ENCODE measurements at places on chromosomes 5 and 9.

DNA sequence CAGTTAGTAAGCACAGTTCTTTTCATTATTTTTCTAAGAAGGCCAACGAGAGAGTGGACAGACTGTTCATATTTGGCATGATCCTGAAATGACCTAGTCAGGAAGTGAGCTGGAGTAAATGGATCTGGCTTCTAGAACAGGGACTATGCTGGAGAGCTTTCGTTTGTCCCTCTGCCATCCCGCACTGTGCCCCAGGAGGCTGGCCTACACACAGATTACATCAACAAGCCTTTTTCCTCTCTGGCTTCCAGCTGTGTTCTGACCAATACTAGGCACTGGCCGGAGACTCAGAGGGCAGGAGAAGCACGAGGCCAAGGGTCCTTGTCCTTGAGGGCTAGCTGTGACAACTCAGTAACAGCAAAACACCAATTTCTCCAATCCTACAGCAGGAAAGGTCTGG lies 127.8 kb downstream of the MED27 start:
- DNase-seq, result no peak

DNA sequence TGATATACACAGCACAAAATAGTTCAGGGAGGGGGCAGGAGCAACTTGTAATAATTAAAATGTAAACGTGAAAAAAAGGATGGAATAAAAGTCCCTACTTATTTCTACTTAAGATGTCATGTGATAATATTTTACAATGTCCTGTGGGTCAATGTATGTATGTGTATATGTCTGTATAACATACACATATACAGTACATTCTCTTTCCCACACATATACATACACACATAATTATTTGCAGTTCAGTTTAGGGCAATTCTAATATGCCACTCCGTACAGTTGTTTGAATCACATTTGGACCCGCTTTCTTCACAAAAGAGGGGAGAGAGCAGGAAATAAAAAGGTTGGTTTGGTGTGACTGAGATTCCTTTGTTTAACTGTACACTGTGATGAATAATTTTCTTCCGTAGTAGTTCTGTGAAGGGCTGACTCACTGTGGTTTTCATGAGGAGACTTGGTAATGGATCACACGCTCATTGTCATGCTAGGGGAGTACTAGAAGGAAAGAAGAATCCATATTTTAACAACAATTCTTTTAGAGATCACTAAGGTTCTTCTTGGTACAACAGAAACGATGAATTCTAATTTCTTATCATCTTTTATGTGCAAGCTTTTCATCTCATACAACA lies 26.2 kb upstream of the ACOT12 start:
- no peak for DNase-seq

- DNase-seq, result no peak
Observed at GRCh38 chr5:56476487-56476856, 243.3 kb upstream of the ANKRD55 start.

GRCh38 chr5:9362600-9362999 lies 183.3 kb downstream of the SEMA5A start:
- no peak for DNase-seq

DNA sequence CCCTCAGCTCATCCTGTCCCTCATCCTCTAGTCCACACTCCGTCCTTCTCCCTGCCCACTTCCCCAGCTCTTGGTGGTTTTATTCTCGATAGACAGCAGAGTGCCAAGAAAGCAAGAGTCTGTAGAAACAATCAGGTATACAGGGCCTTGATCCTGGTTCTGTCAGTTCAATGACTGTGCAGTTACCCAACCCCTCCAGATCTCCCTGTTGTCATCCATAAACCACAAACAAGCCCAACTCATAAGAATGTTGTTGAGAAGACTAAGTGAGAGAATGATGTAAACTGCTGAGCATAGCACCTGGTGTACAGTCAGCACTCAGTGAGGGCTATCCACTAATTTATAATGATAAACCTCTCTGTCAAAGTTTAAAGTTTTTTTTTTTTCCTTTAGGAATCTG lies 31.3 kb downstream of the ISL1 start:
- DNase-seq, result no peak

DNA sequence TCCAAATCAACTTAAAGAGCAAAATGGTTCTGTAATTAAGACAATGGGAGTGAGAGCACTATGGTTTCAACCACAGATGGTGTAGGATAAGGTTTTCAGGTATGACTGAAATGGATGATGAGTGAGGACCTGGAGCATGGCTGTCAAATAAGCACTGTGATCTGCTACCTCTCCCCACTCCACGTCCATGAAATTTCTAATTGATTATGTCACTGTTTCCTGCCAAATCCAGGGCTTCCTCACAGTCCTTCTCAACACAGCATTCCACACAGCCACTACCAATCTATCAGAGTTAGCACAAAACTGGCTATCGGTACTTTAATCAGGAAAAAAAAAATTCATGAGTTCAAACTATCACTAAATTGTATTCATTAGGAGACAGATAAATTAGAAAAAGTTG lies 420.4 kb upstream of the WWC1 start:
- no peak for DNase-seq

- no peak for DNase-seq
Observed at GRCh38 chr5:58875599-58875998, 292.7 kb downstream of the RAB3C start.

GRCh38 chr9:77649109-77649812 lies 1.1 kb upstream of the GNA14 start:
- DNase-seq, result no peak
